ENCODE measurements at places on chromosomes 2 and 18.

GRCh38 chr2:105187531-105187930, 54.0 kb upstream of the GPR45 start:
- no peak for DNase-seq

DNA sequence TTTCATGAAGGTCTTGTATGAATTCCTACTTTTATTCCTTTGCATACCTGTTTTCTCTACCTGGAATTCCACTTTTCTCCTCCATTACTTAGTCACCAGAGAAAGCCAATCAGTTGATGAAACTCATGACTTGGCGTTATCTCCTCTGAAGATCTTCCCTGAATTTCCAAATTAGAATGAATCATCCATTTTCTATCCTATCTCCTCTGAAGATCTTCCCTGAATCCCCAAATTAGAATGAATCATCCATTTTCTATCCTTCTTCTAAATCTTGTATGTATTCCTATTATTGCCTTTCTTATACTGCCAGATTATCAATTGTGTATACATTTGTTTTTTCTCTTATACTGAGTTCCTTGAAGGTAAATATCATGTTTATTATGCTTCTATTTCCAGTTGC, 440.4 kb downstream of the CCDC85A start:
- no peak for DNase-seq

DNA sequence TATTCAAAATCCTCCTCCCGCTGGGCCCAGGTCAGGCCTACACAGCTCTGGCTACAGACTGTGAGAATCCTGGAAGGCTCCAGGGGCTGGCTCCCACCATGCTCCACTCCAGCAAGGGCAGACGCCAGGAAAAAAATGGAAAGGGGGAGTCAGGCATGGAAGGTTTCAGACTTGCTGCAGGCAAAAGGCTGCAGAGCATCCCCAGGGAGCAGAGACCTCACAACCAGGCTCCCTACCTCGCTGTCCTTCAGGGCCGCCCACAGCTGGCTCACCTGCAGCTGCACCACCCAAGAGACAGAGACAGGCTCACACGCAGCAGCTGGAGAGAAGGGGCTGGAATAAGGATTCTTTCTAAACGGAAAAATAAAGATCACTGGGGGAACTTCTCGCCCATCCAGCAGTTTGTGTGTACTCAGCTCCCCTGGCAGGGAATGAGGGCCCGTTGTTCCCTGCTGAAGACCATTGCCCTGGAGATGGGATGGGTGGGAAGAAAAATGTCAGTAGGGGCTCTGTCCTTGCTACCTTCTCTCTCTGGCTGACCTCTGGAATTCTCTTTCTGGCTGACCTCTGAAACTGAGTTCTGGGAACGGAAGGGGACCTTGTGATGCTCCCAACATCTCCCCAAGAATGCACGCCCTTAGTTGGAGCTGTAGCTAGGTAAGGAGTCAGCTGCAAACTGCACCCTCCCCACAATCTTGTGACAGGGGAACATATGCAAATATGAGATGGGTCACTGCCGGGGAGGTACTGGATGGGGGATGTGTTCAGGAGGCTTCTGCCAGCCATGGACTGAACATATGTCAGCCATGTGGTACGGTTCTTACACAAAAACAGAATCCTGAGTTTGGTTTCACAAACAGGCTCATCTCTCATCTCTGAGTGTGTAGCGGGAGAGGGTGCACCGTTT, 34.5 kb downstream of the BCL2 start:
- DNase-seq, result no peak

- DNase-seq, result no peak
Observed at GRCh38 chr2:72623481-72623880, 202.4 kb downstream of the EXOC6B start.

- DNase-seq, result no peak
Observed at GRCh38 chr2:107553539-107553938, 273.2 kb upstream of the RGPD4 start.

- no peak for DNase-seq
Observed at GRCh38 chr2:191103774-191104173, 47.0 kb downstream of the STAT4 start.

DNA sequence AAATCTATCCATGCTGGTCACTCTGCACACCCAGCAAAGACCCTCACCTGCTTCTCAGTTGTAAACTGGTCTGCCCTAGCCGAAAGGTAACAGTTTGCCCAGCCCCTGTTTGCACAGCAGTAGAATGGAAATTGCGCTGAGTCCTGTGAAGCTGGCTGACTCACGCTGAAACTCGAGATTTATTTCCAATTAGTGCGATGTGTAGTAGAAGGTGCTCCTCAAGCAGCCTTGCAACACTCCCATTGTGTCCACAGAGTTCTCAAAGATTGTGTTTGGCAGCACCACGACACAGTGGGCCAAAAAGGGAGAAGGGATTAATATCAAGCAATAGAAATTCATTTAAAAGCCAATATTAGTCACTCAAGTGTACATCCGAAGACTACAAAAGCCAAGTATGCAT, 21.7 kb upstream of the APCDD1 start:
- DNase-seq, result no peak

DNA sequence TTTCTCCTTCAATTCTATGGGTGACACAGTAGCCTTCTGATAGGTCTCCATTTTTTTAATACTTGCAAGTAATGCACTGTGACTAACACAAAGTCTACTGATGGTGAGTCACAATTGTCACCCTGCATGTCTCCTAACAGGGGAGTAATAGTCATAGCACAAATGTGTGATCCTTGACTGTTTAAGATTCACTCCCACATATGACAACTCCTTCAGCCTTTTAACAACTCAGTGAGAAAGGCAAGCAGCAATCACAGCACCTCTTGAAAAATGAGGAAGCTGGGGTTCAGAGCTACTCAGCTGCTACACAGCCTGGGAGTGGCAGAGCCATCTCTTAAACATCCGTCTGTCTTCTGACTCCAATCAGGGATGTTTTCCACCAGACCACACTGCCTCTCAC, 63.8 kb downstream of the EHD3 start:
- DNase-seq, result no peak

- no peak for DNase-seq
Observed at GRCh38 chr2:27291865-27292264, 9.6 kb downstream of the TRIM54 start.

All from stimulated activated CD4-positive, alpha-beta T cell treated with anti-CD3 and anti-CD28 coated beads, Interleukin-4, amount 100 ng/mL, for 4 hours (primary cell).